Cardiac muscle cell (in vitro differentiated cells and primary cell): ENCODE measurements at places on chromosomes 6 and 20. TPM values are rescaled to one million over a fixed set of nuclear protein-coding genes. Genes with fewer than 3 reads are reported as not detected.
A peak's percentile ranks its signal among the peaks of the same experiment; 100 is the strongest.

DNA sequence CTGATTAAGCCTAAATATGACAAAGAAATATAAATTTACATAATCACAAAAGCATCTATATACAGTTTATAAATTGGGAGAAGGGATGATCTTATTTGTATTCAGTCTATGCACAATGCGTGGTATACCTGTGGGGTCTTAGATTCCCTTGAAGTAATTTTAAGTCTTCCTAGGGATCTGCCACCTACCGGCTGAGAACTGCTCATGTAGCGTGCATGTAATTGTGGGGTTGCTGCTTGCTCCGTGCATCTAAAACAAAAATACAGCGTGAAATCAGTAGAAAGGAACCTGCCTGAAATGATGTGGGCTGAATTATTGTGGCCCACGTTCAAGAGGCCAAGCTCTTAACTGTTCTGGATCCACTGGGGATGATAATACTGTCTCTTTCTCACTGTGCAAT lies 187.3 kb downstream of the MBOAT1 start:
- DNase-seq: no peak

GRCh38 chr20:63771046-63771707 lies 31.6 kb downstream of the SLC2A4RG start:
- no peak for DNase-seq

GRCh38 chr6:2725999-2726567 lies 24.6 kb downstream of the MYLK4 start:
- DNase-seq: peak; percentile 90

- DNase-seq: no peak
These were observed 13.8 kb downstream of the RNASET2 start for GRCh38 chr6:166942393-166943168.

GRCh38 chr20:4774207-4774606 lies 52.5 kb downstream of the PRND start:
- DNase-seq: no peak

- DNase-seq: no peak
These were observed 698.4 kb downstream of the TENT5A start for GRCh38 chr6:81054036-81054435.

Gene MMP24
- total RNA-seq: 8.7 and 8.9 TPM in 2 replicates
